ENCODE measurements at places on chromosomes 13 and 19.

GRCh38 chr13:45434556-45435371 is 16.6 kb upstream of the SLC25A30 start:
- DNase-seq = no peak

- DNase-seq = no peak
Measured at GRCh38 chr19:51142119-51142518, at the start of gene SIGLEC7. SIGLEC7 (plus strand) TSS chr19:51142301; CDS start chr19:51142370, 69 bp downstream.

GRCh38 chr19:29855087-29855486 is 43.3 kb downstream of the CCNE1 start:
- DNase-seq = no peak

DNA sequence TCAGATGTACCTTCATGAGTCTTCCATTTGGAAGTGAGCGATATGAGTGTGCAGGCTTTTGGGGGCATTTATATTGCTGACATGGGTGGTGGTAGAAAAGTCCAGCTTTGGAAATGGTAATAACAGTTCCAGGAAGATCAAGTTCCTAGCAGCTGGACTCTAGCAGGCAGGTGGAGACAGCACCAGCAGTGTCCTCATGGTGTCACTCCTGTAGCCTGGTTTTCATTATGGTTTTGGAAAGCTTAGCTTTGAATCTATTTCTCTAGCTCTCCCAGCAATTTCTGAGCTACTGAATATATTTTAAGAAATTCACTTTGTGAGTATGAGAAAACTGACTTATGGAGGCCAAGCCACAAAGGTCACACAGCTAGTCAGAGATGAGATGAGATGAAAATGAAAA is 523.2 kb upstream of the HTR2A start:
- no peak for DNase-seq

GRCh38 chr13:59497621-59498247 is 666.0 kb downstream of the DIAPH3 start:
- DNase-seq = no peak

- DNase-seq = no peak
Measured at GRCh38 chr13:26882731-26883130, 122.1 kb upstream of the GPR12 start.

DNA sequence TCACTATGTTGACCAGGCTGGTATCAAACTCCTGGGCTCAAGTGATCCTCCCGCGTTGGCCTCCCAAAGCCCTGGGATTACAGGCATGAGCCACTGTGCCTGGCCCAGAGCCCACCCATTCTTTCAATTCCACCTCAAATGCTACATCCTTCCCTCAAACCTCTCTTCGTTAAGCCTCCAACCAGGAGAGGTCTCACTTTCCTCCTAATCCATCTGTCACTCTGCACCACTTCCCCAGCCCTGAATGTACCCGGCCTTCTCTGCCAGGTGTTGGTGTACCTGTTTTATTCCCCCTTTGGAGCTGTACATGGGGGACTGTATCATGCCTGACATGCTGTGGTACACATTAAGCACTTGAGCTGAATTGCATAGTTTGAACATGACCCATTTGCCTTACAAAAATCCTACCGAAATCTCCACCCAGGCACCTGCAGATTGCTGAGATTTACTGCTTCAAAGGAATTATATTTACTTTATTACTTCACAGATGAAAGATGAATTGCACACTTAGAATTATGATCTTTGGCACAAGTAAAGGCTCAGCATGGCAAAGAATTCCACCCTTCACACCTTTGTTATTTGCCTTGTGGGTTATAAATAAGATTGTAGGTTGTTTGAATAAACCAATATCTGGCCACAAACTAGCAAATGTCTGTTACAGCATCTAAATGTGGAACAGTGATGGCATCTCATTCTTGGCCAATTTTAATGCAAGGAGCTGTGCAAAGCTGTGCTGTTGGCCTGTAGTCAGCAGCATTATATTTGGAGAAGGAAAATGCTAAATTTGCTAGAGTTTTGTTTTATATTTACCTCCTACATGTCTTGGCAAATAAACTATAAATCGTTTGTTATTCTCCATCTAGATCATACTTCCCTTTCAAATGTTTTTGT is 15.6 kb upstream of the WASF3 start:
- no peak for DNase-seq

DNA sequence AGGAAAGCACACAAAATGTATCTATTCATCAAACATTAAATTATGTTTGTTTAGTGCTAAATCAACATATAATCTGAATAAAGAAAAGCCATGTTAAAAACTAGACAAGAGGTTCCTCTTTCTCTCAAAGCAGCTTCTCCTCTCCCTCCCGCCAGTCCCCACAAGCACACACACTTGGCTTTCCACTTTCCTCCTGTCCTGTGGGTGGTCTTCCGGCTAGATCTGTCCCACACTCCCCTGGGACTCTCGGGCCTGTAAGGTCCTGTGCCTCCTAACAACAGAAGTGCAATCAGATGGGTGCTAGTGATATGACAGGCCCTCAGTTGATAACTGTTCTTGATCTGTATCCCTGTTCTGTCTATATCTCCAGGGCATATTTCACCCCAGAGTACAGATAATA is 45.6 kb upstream of the RAP2A start:
- no peak for DNase-seq

GRCh38 chr13:70353096-70353495 is 244.8 kb upstream of the KLHL1 start:
- DNase-seq = no peak

DNA sequence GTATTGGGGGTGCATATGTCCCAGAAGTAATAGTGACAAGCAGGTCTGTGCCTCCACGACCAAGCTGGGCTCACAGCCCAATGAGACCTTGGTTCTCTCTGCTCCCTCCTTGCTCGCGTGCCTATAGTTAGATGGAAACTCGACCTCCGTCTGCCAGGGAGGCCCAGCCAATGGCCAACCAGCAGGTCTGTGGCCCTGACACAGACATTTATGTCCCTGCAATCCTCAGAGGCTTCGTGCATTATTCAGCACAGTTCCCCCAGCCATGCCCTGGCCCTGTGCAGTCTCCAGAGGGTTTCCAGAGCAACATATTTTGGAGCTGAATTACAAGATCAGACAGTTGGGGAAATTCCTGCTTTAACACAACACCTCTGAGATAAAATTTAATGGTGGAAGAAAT is 105.1 kb downstream of the UQCRFS1 start:
- DNase-seq = no peak

GRCh38 chr19:2037651-2038255 is 13.3 kb downstream of the MKNK2 start:
- DNase-seq = no peak

DNA sequence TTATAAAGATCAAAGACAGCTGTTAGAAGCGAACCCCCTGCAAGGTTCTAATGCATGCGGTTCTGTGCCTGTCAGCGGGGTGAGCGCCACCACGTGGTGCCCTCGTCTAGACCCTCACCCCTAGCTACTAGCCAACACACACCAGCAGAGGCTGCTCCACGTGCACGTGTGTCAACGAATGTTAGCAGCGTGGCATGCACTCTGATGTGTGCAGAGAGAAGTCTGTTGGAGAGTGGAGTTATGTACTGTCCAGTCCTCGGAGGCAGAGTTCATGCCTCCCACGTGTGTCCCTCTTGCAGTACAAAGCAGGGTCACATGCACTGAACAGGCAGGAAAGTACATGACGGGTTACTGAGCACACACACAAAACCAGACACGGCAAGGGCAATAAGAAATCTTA is 75.0 kb upstream of the SLC15A1 start:
- no peak for DNase-seq

DNA sequence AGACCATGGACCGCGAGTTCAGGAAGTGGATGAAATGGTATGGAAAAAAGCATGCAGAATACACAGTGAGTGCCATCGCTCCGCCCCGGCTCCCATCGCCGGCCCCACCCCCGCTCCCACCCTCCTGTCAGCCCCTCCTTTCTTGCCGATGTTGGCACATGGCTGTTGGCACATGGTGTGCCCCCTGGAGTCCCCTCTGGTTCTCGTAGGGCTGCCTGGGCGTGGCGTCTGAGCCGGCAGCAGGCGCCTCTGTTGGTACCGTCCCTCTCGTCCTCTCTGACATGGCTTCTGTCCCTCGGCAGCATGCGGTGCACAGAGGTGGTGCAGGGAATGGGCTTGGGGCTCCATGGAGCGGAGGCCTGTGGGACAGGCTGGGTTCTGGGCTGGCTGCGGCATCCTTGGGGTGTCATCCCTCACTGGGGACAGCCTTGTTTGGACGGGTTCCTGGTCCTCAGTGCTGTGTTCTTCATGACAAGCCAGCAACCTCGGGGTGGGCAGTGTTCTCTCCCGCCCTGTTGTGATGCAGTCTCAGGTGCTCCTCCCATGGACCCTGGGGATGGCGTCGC is 30.9 kb downstream of the DOT1L start:
- no peak for DNase-seq

GRCh38 chr19:33239223-33239975 is 13.7 kb upstream of the SLC7A10 start:
- DNase-seq = no peak

GRCh38 chr13:43041369-43041921 is 18.1 kb downstream of the DNAJC15 start:
- DNase-seq = no peak

GRCh38 chr13:39770221-39771090 is 115.0 kb downstream of the COG6 start:
- DNase-seq = no peak

DNA sequence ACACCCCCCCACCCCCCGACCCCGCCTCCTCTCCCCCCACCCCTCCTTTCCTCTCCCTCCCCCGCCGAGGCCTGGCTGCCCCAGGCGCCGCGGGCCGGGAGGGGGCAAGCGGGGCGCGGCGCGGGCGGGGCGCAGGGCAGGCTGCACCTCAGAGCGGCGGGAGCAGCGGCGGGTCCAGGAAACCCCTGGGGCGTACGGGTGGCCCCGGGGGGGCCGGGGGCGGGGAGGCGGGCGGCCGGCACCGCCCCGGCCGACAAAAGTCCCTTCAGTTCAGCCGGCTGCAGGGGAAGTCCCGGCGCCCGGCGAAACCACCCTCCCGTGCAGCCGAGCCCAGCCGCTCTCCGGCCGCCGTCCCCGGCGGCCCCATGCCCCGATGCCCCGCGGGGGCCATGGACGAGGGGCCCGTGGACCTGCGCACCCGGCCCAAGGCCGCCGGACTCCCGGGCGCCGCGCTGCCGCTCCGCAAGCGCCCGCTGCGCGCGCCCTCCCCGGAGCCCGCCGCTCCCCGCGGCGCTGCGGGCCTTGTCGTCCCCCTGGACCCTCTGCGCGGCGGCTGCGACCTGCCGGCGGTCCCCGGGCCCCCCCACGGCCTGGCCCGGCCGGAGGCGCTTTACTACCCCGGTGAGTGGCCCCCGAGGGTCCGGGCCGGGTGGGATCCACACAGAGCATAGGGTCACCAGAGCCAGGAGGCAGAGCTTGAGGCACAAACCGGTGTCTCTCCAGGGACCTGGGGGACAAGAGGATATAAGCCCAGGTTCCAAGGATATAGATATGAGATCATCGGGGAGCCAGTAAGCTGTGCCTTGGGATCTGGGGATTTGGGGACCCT is at the start of gene BCL3:
BCL3 (plus strand) TSS at position 283 of the 829 bp plus-strand sequence; CDS start at position 366, 83 bp downstream.
- peak; percentile 84 for DNase-seq

- DNase-seq = no peak
Measured at GRCh38 chr19:28932446-28932845, 280.5 kb downstream of the UQCRFS1 start.
